ENCODE measurements at places on chromosomes 3 and 15. TPM values are rescaled to one million over a fixed set of nuclear protein-coding genes. Genes with fewer than 3 reads are reported as not detected.

UBL7 gene
- total RNA-seq: 44.0 TPM

CCR8 gene
- total RNA-seq: not detected

CPN2 gene
- not detected for total RNA-seq

DNA sequence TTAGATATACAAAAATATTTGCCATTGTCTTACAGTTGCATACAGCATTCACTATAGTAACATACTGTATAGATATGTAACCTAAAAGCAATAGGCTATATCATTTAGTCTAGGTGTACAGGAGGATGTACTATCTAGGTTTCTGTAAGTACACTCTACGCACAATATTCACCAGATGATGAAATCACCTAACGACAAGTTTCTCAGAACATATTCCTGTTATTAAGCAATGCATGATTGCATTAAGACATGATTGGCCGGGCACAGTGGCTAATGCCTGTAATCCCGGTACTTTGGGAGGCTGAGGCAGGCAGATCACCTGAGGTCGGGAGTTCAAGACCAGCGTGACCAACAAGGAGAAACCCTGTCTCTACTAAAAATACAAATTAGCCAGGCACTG is 14.5 kb upstream of the PRKCI start:
- H3K4me1 ChIP-seq: no peaks in the 10 kb centered on the region
- H3K36me3 ChIP-seq: no peaks in the 10 kb centered on the region
- H3K27ac ChIP-seq: no peak overlapping the region

GRCh38 chr3:120678984-120679383 is 3.1 kb downstream of the HGD start:
- no peak for DNase-seq
- no peaks in the 10 kb centered on the region for H3K27me3 ChIP-seq
- H3K4me1 ChIP-seq: peaks cover 8% of the 10 kb centered on the region

GRCh38 chr3:50525987-50526386 is 22.6 kb upstream of the CACNA2D2 start:
- no peaks in the 10 kb centered on the region for H3K27me3 ChIP-seq
- no peaks in the 10 kb centered on the region for H3K36me3 ChIP-seq
- DNase-seq: no peak

GRCh38 chr3:176430244-176431037 is 766.8 kb downstream of the TBL1XR1 start:
- H3K36me3 ChIP-seq: no peaks in the 10 kb centered on the region
- no peaks in the 10 kb centered on the region for H3K4me1 ChIP-seq
- H3K27ac ChIP-seq: no peak overlapping the region

- H3K4me3 ChIP-seq: no peak overlapping the region
- H3K27me3 ChIP-seq: no peaks in the 10 kb centered on the region
- peaks cover 97% of the 10 kb centered on the region for H3K36me3 ChIP-seq
Observed at GRCh38 chr15:65020419-65020818, 9.0 kb downstream of the MTFMT start.

DNA sequence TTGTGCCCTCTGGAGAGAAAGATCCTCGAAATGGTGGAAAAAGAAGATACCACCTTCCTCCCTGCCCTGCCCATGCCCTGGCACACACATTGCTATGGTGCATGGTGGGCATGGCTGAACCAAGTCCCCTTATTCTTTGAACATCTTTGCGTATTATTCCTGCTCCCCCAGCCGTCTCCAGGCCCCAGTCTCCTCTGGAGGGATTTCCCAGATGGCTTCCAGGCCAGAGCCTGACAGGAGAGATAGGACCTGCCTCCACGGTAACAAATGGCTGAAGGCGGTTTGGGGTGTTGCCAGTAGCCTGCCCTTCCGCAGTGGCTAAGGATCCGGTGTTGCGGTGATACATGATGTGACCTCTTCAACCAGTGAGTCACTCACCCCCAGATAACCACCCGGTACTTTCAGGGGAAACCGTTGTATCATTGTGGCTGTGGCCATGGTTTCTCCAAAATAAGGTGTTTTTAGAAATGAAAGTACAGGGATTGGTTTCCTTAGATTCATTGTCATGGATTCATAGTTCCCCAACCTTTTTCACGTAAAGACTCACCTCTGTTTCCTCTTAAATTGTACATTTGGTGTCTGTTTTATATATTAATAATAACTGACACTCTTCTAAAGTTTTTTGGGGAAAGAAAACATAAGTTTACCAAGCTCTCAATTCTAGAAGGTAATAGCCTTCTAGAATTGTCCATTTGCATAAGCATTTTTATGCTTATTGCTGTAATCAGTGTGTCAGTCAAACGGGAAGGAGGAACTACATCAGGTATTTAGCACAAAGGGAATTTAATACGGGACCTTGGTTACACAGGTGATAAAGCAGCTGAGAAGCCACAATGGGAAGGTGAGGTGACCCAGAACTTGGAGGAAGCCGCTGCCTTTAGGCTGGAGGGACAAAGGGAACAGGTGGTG is 25.9 kb downstream of the SMAD3 start:
- no peaks in the 10 kb centered on the region for H3K36me3 ChIP-seq
- peaks cover 96% of the 10 kb centered on the region for H3K4me1 ChIP-seq
- no peak for DNase-seq

DNA sequence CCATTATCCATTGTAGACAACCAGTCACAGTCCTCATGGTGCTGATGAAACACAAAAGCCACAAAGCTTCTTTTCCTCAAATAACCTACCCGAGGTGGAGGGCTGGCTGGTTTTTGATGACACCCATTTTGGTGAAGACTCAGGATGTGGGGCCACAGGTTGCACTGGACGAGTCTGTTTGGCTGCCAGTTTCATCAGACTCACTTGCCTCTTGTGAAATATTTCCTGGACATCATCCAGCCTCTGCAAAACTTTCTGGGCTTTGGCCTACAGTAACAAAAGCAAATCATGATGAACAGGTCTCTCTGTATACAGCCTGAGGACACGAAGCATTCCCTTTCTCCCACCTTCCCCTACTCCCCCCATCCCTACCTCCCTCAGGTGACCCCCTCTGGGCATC is 42.2 kb downstream of the B3GNT5 start:
- H3K27me3 ChIP-seq: no peaks in the 10 kb centered on the region
- no peak for DNase-seq
- no peak overlapping the region for H3K4me3 ChIP-seq

- H3K4me1 ChIP-seq: no peaks in the 10 kb centered on the region
- H3K4me3 ChIP-seq: peak overlapping the region; percentile 86
- H3K27me3 ChIP-seq: no peaks in the 10 kb centered on the region
- H3K36me3 ChIP-seq: no peaks in the 10 kb centered on the region
Observed at GRCh38 chr15:98648654-98649471, 524 bp downstream of the IGF1R start.

GRCh38 chr3:77039606-77040171 is at the start of gene ROBO2:
ROBO2 (plus strand) TSS chr3:77040099; CDS start chr3:77040786, 687 bp downstream.
- no peaks in the 10 kb centered on the region for H3K36me3 ChIP-seq
- peak within 1 kb of the TSS; percentile 75 for H3K4me3 ChIP-seq
- H3K27ac ChIP-seq: peak within 1 kb of the TSS; percentile 86
- H3K27me3 ChIP-seq: peaks cover 4% of the 10 kb centered on the region
- no peak for DNase-seq

All from esophagus squamous epithelium (tissue), 5 donors.